ENCODE measurements at places on chromosomes 11 and 22. TPM values are rescaled to one million over a fixed set of nuclear protein-coding genes. Genes with fewer than 3 reads are reported as not detected.
A peak's percentile ranks its signal among the peaks of the same experiment; 100 is the strongest.

DNA sequence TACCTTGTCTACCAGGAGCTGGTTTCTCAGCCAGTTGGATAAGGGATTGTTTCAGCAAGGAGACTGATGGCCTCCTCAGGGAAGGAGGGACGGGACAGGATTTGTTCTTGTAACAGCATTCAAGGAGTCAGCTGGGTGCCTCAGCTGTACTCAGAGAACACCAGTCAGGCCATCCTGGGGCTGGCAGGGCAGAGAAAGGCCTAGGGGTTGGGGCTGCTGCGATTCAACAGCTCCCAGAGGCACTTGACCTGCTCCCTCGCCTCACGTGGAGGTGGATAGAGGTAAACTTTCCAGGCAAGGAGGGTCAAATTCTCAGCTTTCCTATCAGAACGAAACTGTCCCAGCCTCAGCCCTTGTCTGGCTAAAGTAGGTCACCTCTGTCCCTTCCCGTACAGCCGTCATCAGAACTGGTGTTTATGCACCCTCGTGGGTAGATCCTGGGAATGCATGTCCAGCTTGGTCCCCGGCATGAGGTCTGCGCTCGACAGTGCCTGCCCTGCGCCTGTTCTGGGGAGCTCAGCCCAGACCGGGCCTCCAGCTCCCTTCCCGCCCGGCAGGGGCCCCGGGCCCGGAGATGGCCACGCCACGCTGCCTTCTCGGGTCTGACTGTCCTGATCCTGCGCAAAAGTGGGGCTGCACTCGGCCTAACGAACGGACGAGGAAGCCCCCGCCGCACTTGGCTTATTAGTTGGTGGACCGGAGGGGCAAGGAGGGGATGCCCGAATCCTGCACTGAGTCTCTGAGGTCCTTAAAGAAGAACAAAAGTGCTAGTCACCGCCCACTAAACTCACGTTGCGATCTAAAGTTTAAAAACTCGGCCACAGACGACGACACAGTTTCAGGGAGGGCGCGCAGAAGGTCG is 762 bp upstream of the CCDC134 start:
- no peak for DNase-seq
- no peaks in the 10 kb centered on the region for H3K27me3 ChIP-seq
- peak overlapping the region; percentile 71 for H3K27ac ChIP-seq
- no peaks in the 10 kb centered on the region for H3K36me3 ChIP-seq
- peaks cover 11% of the 10 kb centered on the region for H3K4me1 ChIP-seq

DNA sequence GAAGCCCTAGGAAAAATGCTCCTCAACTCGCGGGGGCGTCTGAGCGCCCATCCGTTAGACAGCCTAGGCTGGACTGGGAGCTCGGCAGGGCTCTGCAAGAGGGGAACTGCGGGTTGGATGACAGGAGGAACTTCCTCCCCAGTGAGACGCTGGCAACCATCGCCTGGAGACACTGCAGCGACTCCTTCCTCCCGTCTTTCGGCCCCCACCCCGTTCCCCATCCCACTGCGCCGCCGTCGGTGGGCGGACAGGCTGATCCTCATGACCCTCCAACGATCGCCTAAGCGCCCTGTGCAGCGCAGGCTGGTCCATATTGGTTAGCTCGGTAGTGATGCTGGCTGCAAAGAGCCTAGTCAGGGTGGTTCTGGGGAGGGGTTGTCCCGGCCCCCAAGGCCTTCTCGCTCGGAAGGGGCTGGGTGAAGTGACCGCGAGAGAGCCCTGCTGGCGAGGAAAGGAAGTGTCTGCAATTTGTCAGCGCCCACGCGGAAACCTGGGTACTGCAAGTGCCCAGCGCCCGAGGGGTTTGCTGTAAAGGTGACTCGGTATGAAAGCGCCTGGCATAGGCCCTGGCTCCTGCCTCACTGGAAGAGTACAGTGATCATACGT is 638 bp downstream of the NRGN start:
- H3K4me1 ChIP-seq: peaks cover 2% of the 10 kb centered on the region
- DNase-seq: no peak
- peak overlapping the region; percentile 52 for H3K4me3 ChIP-seq
- H3K27me3 ChIP-seq: peaks cover 16% of the 10 kb centered on the region
- no peaks in the 10 kb centered on the region for H3K36me3 ChIP-seq
- H3K27ac ChIP-seq: no peak overlapping the region

DNA sequence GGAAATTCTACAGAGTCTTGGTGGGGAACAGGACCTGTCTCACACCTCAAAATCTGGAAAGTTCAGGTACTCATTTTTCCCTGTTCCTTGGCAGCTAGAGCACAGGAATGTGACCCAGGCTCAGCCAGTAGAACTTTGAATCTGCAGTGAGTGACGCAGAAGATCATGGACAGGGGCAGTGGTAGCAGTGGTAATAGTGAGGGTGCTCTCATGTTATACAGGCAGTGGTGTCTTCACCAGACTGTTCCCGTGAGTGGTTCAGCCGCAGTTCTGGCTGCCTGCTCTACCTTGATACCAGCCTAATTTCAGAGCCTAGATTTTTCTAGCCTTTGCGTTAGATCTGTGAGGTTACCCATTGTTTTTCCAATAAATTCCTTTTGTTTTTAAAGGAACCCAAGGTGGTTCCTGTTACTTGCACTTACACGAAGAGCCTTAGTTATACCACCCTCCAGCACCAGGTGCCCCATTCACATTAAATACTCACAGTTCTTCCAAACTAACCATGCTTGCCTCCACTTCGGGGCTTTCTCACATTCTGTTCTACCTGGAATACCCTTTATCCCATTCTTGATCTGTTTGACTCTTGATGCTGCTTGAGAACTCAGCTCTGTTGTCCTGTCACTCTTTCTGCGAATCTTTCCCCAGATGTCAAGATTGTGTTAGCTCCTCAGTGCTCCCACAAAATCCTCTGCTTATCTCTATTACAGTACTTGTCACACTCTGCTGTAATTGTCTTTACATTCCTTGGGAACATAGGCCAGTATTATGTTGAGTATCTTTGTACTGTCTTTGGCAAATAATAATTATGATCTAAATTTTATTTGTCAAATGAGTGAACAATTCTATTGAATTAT is 47.8 kb downstream of the SWAP70 start:
- peaks cover 5% of the 10 kb centered on the region for H3K4me1 ChIP-seq
- H3K27ac ChIP-seq: no peak overlapping the region
- no peak for DNase-seq
- no peak overlapping the region for H3K4me3 ChIP-seq
- H3K27me3 ChIP-seq: no peaks in the 10 kb centered on the region

GRCh38 chr11:120648771-120649170 is 137.2 kb downstream of the GRIK4 start:
- H3K4me1 ChIP-seq: no peaks in the 10 kb centered on the region
- no peaks in the 10 kb centered on the region for H3K36me3 ChIP-seq
- H3K27ac ChIP-seq: no peak overlapping the region
- DNase-seq: no peak
- H3K27me3 ChIP-seq: peaks cover 25% of the 10 kb centered on the region

DNA sequence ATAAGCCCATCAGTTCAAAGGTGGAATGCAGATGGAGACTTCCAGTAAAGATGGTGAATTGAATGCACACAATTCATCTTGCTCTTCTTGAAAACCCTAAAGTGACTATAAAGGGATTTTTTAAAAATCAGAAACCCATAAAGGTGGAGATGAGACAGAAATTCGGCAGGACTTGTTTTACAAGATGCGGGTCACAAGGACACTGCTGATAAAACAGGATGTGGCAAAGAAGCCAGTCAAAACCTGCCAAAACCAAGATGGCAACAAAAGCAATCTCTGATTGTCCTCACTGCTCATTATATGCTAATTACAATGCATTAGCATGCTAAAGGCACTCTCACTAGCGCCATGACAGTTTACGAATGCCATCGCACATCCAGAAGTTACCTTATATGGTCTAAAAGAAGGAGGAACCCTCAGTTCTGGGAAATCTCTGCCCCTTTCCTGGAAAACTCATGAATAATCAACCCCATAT is 137.1 kb downstream of the NECTIN1 start:
- H3K36me3 ChIP-seq: no peaks in the 10 kb centered on the region
- H3K4me3 ChIP-seq: no peak overlapping the region
- peaks cover 2% of the 10 kb centered on the region for H3K27me3 ChIP-seq
- no peak overlapping the region for H3K27ac ChIP-seq

- no peak for DNase-seq
- peaks cover 33% of the 10 kb centered on the region for H3K36me3 ChIP-seq
- no peak overlapping the region for H3K4me3 ChIP-seq
These were observed 32.6 kb upstream of the APOA1 start for GRCh38 chr11:116870054-116870453.

DNA sequence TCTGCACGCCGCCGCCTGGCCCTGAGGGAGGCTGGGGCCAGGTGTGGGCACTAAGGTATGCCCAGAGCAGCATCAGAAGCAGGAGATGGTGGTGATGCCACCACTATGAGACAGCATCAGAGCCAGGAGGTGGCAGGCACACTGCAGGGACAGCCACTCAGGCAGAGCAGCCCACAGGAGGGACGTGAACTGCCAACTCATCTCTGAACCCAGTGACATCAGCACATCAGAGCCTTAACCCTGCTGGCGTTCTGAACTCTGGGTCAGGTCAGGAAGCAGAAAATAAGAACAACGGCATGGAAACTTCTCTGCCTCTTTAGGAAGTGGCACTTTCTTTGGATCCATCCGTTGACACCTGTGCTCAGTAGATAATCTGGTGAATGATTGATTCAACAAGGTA is 14.7 kb upstream of the IFT27 start:
- H3K4me1 ChIP-seq: no peaks in the 10 kb centered on the region
- no peaks in the 10 kb centered on the region for H3K36me3 ChIP-seq
- H3K27me3 ChIP-seq: peaks cover 63% of the 10 kb centered on the region

GRCh38 chr11:44224867-44225501 is 85.0 kb downstream of the ALX4 start:
- no peak overlapping the region for H3K27ac ChIP-seq
- DNase-seq: no peak
- no peak overlapping the region for H3K4me3 ChIP-seq
- H3K36me3 ChIP-seq: no peaks in the 10 kb centered on the region
- H3K4me1 ChIP-seq: peaks cover 14% of the 10 kb centered on the region

DNA sequence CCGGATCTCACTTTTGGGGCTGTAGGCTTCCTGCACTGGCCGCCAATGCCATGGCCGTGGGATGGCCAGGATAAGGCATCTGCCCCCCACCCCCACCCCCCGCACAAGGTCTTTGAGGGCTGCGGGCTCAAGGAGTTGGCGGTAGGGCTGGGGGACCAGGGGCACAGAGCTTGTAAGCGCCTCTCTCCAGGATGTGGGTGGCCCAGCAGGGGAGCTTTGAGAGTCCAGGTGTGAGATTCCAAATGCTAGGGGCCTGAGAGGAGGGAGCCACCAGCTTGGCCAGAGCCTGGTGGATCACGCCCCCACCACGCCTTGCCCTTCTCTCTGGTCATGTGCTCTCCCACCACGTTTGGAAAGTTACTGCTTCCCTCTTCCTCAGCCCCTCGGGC is 5.0 kb downstream of the CD81 start:
- no peak overlapping the region for H3K27ac ChIP-seq
- H3K4me3 ChIP-seq: no peak overlapping the region
- H3K36me3 ChIP-seq: peaks cover 14% of the 10 kb centered on the region
- no peak for DNase-seq
- H3K27me3 ChIP-seq: no peaks in the 10 kb centered on the region

The DEUP1 gene
- total RNA-seq: not detected

The PPP2R5B gene
- 6.4 TPM for total RNA-seq
